ENCODE measurements at places on chromosomes 7 and 10.

DNA sequence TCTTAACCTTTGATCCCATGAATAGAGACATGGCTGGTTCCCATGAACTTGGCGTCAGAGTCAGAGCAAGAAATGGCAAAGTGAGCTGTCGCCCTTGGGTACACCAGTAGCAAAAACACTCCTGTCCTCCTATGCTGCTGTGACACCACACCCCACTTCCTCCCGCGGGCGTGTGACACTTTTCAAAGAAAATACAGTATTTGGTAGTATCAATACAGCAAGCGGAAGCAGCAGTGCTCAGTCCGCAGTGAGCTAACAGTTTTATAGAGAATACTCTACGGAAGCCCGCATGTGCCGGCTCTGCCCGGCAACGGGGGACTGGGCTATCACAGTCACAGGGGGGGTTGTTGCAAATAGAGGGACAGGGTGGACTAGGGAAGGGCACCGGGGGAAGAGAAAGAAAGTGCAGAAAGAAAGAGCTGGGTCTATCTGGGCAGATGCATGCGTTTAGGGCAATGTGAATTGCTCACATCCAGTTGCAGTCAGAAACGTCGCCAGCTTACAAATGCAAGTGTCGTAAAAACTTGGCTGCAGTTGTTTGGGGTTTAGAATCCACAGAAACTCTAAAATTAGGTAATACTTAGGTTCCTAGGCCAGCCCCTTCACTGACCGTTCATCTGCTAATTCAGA lies 49.8 kb downstream of the PRKCQ start:
- no peaks in the 10 kb centered on the region for H3K36me3 ChIP-seq
- no peaks in the 10 kb centered on the region for H3K27me3 ChIP-seq
- H3K4me3 ChIP-seq = no peak overlapping the region
- no peaks in the 10 kb centered on the region for H3K4me1 ChIP-seq

GRCh38 chr10:8039321-8039881 lies 15.1 kb upstream of the GATA3 start:
- H3K27me3 ChIP-seq = peaks cover 86% of the 10 kb centered on the region
- DNase-seq = no peak
- H3K4me1 ChIP-seq = peaks cover 7% of the 10 kb centered on the region
- H3K27ac ChIP-seq = no peak overlapping the region

DNA sequence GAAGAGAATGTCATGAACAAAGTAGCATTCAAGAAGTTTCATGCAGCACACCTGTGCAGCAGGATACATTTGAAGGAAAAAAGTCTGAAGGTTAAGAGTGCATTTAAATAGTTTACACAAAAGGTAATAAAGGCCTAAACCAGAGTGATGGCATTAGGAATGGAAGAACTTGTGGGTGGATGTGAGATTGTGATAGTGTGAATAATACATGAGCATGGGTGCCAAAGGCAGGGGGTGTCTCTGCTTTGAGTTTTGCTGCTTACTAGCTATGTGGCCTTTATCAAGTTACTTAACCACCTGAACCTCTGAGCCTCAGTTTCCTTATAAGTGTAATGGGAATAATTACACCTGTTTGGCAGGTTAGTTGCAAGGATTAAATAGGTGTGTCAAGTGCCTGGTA lies 21.0 kb downstream of the AGK start:
- no peak overlapping the region for H3K4me3 ChIP-seq
- DNase-seq = no peak
- peaks cover 7% of the 10 kb centered on the region for H3K4me1 ChIP-seq
- no peaks in the 10 kb centered on the region for H3K27me3 ChIP-seq

GRCh38 chr10:116770281-116770680 lies 27.9 kb upstream of the HSPA12A start:
- H3K4me3 ChIP-seq = no peak overlapping the region
- H3K36me3 ChIP-seq = no peaks in the 10 kb centered on the region
- no peak overlapping the region for H3K27ac ChIP-seq
- H3K27me3 ChIP-seq = no peaks in the 10 kb centered on the region
- peaks cover 9% of the 10 kb centered on the region for H3K4me1 ChIP-seq

- DNase-seq = peak; percentile 41
- no peak overlapping the region for H3K27ac ChIP-seq
- no peak overlapping the region for H3K4me3 ChIP-seq
- H3K27me3 ChIP-seq = no peaks in the 10 kb centered on the region
- peaks cover 38% of the 10 kb centered on the region for H3K4me1 ChIP-seq
- H3K36me3 ChIP-seq = no peaks in the 10 kb centered on the region
These were observed 13.6 kb downstream of the POR start for GRCh38 chr7:75928568-75928914.

DNA sequence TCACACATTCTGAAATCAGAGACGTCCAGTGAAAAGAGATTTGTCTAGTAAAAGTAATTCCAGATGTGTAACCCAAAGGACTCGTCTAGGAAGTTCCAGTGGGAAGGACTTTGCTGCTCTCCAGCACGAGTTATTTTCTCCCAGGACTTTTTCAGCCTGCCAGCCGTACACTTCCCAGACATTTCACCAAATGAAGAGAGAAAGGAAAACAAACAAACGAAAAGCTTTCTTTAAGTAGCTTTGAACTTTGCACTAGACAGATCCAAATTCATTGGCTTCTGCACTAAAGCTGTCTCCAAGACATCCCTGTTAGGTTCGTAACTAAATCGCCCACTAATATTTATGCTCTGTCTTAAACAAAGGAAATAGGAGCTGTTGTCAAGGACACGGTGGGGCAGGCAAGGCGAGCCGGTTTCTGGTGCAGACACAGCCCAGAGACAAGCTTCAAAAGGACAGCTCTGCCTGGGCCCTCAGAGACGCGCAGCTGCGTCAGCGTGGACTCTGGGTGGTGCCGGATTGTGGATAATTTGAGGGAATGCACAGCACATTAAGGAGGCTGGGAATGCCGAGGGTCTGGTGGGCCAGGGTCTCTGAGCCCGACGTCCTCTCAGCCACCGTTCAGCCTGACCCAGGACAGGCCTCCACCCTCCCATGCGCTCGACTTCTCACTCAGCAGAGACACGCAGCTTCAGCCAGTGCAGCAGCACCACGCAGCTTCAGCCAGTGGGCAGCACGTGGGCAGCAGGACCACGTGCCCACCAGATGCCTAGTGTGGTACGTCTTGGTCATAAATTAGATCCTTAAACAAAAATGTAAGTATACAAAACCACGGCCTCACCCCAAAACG lies 64.1 kb upstream of the INSIG1 start:
- H3K36me3 ChIP-seq = no peaks in the 10 kb centered on the region
- no peaks in the 10 kb centered on the region for H3K4me1 ChIP-seq
- no peak overlapping the region for H3K27ac ChIP-seq
- no peak overlapping the region for H3K4me3 ChIP-seq
- no peaks in the 10 kb centered on the region for H3K27me3 ChIP-seq
- DNase-seq = no peak
